ENCODE measurements at places on chromosomes 7 and 10.

DNA sequence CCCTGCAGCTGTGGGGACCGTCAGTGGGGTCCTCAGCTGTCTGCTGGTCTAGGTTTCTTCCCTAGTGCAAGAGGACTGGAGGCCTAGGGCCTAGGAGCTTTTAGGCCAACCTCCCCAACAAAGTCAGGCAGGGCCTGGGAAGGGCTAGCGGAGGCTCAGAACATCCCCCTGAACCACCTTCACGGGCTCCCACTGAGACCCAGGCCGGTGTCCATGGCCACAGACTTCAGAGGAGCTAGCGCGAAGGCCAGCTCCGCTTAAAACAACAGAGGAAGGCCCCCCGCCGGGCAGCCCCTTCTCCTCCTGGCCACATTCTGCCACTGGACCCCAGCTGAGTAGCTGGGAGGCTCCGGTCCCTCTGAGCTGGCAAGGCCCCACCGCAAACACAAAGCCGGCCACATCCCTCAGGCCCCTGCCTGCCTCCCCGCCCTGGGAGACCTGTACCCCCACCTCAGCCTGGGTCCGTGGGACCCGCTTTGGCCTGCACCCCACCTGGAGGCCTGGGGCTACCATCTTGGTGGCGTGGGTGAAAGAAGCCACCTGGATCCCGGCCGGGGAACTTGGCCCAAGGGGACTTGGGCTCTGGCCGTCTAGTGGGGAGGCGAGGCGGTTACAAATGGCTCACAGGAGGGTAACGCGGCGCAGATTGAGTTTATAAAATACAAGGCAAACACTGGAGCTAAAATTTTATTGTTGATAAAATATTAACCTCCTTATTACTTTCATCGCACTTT, 5.4 kb upstream of the UNCX start:
- DNase-seq: no peak

- DNase-seq: no peak
These were observed 215.7 kb downstream of the BAMBI start for GRCh38 chr10:28892818-28893547.

DNA sequence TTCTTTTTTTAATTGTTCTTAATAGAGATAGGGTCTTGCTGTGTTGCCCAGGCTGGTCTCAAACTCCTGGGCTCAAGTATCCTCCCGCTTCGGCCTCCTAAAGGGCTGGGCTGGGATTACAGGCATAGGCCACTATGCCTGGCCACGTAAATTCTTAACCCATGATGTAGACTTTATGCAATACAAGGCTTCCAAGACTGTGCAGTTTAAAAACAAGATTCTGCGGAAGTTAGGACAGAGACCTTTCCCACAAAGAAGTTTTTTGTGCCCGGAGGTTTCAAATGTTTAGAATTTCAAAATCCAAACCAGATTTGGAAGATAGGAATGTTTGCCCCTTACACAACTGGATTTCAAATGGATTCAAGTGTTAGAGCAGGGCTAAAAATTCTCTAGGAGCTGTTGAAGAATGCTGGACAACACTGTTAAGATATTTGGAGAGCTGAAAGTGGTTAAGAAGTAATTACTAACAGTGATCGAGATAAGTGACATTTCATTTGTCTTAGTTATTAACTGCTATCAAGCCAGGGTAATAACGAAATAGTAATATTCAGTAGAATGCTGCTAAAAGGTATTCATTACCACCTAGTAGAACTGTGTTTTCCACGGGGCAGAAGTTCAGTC, 7.4 kb downstream of the APBB1IP start:
- DNase-seq: no peak

GRCh38 chr7:43664681-43665080, 64.6 kb downstream of the COA1 start:
- DNase-seq: no peak

DNA sequence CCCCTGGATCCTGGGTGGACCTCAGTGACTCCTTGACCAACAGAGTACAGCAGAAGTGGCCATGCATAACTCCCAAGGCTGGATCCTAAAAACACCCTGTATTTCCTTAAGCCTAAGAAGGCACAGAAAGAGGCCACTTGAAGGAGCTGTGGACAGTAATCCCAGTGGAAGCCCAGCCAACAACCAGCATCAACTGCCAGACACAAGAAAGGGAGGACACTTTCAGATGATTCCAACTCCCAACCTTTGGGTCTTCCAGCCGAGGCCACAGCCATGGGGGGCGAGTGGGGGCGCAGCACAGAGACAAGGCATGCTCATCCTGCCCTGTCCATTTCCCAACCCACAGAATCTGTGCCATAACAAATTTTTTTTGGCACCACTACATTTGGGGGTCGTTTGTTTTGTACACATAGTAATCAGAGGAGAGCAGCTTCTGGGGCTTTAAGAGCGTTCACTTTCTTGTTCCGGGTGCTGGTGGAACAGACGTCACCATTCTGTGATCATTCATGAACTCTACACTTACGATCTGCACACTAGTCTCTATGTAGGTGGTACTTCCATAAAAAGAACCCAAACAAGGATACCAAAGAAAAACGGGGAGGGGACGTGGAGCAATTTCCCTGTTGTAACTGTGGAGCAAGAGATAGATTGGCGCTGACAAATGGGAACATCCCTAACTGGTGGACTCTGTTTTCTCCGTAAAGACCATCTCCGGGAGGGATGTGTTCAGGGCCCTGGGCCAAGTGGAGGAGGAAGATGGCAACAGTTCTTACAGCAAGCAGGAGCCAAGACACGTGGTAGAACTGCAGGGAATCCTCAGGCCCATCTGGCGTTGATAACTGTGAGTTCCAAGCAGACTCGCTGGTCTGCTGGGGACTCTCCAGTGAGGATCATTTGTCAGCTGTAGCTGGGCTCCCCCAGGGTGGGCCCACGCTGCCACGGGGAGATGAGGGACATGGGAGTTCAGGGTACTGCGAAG, 6.0 kb upstream of the SLC29A3 start:
- no peak for DNase-seq

DNA sequence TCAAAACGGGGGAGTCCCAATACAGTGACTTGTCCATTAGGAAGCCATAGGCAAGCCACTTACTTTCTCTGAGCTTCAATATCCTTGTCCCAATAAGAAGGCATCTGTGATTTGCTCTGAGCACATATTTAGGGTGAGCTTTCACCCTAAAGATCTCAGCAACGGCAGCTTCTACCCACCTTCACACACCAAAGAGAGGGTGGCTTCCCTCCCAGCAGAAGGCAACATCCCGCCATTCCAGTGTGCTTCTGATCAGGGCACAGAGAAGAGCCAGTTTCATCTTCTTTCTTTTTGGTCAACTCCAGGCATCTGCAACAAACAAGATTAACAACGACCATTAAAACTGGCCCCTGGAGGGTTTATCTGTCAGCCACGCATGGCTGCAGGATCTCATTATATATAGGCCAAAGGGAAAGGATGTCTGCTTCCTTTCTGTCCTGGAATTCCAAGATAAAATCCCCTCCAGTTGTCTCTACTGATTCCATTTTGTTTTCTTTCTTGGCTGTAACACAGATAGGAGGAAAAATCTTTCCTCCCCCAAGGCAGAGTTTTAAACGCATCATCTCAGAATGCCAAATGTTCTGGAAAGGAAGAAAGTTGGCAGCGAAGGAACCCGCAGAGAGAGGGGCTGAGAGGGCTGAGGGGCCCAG, 491 bp upstream of the SH2D4B start:
- no peak for DNase-seq

DNA sequence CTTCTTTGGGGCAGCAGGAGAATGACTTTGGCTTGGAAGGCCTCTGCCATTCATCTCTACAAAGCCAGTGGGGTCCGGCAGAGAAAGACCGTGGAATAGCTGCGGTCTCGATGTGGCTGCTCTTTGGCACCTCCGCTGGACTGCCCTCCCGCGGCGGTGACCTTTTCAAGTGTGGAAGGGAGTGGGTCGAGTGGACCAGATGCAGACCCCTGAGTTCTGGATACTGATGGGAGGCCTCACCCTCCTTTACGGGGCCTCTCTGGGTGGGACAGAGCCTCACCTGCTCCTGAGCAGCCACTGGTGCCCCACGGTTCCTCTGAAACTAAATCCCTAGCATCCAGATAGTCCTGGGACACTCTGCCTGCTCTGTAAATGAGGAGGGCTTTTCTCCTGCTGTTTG, 113.1 kb downstream of the NT5C2 start:
- DNase-seq: no peak

GRCh38 chr10:13712837-13713581, 126.2 kb downstream of the PRPF18 start:
- peak; percentile 27 for DNase-seq

DNA sequence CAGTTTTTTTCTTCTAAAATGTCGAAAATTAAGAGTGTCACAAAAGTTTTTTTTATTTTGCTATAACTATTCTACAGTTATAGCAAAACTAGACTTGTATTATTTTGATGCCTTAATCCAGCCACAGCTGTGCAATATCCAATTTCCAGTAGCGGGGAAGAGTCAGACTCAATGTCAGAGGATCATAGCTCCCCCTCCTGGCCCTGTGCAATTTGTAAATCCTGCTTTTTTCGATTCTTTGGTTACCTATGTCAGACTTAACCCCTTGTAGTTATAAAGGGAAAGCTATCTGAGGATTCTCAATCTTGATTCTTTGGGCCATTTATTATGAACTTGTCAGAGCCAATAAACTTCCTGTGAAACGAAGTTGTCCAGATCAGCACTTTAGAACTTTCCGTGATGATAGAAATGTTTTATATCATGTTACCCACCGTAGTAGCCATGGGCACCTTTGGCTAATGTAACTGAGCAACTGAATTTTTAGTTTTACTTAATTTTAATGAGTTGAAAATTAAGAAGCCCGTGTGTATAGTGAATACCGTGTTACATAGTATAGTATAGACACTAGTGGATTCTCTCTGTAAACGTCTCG, 87.7 kb upstream of the PRKCQ start:
- DNase-seq: peak; percentile 64

DNA sequence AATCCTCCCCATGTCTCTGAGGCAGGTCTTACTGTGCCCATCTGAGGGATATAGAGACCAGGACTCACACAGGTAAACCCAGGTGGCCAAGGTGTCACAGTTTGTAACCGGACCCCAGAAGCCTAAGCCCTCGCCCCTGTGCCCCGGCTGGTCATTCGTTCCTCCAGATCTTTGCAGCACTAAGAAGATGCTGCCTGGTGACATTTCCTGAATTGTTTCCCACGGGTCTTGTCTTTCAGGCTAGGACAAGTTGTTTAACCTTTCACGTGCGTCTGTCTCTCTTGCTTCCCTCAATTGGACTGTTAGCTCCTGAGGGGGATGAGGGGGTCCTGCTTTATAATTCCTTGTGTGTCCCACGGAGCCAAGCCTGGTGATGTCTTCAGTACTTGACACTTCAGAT, 158.0 kb downstream of the KCNMA1 start:
- no peak for DNase-seq

Data from stimulated activated CD4-positive, alpha-beta T cell treated with anti-CD3 and anti-CD28 coated beads, Interleukin-2, amount 100 ng/mL, for 24 hours (primary cell).